ENCODE measurements at places on chromosomes 6 and 20.

DNA sequence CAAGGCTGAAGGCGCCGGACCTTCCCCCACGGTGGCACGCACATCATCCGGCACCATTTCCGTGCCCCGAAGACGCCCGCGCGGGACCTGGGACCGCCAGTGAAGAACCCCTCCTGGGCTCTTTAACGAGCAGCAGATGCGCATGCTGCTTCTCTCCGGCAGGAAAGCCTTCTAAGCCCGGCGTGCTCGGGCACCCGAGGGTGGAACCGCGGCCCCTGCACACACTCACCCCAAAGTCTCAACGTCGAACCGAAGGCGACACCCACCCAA, 240 bp downstream of the FOXQ1 start:
- DNase-seq = no peak

- no peak for DNase-seq
Observed at GRCh38 chr20:51428401-51429143, 113.9 kb downstream of the NFATC2 start.

DNA sequence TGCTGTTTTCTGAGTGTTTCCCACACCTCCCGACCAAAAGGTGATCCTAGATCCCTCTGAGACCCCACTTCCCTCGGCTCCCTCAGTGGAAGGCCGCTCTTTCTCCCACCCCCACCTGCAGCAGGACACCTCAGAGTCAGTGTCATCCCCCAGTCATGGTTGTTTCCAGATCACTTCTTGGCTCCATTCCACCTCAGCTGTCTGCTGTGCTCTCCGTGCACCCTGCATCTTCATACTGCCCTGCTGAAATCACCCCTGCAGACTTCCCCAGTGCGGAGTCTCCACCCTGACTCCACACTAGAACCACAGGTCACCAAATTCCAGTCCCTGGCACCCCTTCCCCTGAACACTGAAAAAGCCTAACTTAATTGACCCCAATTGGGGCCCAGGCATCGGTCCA, 255.1 kb upstream of the CDYL start:
- no peak for DNase-seq

GRCh38 chr6:71012866-71013469, 56.1 kb upstream of the B3GAT2 start:
- peak; percentile 64 for DNase-seq

DNA sequence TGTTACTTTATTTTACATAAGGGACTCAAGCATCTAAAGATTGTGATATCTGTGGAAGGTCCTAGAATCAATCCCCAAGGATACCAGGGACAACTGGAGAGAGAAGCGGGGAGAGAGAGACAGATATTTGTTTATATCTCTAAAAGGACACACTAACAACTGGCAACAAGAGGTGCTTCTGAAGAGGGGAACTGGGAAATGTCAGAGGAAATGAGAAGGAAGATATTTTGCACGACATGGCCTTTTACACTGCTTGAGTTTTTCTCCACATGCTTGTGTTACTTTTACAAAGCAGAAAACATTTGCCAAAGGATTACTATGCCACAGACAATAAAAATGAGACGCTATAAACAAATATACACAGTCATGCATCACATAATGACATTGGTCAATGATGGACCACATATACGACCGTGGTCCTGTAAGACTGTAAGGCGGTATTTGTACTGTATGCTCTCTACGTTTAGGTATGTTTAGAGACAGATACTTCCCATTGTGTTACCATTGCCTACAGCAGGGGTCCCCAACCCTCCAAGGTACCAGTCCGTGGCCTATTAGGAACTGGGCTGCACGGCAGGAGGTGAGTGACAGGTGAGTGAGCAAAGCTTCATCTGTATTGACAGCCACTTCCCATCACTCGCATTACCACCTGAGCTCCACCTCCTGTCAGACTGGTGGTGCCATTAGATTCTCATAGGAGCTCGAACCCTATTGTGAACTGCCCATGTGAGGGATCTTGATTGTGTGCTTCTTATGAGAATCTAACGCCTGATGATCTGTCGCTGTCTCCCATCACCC, 64.6 kb upstream of the PTPN1 start:
- DNase-seq = no peak

DNA sequence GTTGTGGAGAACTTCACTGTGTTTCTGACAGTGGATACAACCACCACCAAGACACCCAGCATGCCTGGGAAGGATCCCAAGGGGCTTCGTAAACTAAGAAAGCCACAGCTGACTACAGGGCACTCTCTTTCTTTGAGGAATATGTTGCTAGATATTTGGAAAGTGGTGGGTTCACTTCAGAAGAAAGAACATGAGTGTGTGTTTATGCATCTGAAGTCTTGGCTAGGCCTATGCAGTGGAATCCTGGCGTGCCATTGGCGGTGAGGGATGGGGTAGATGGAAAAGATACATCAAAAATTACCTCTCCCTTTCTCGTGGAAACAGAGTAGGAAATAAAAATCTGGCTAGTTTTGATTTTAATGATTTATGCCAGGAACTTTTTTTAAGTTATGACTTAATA, 187.7 kb downstream of the PDE7B start:
- no peak for DNase-seq

- DNase-seq = no peak
Observed at GRCh38 chr6:26431258-26432172, 8.8 kb upstream of the BTN3A3 start.

- DNase-seq = no peak
Observed at GRCh38 chr20:20743511-20744169, 31.2 kb upstream of the RALGAPA2 start.

- DNase-seq = no peak
Observed at GRCh38 chr6:34583461-34583860, 27.3 kb upstream of the SPDEF start.

DNA sequence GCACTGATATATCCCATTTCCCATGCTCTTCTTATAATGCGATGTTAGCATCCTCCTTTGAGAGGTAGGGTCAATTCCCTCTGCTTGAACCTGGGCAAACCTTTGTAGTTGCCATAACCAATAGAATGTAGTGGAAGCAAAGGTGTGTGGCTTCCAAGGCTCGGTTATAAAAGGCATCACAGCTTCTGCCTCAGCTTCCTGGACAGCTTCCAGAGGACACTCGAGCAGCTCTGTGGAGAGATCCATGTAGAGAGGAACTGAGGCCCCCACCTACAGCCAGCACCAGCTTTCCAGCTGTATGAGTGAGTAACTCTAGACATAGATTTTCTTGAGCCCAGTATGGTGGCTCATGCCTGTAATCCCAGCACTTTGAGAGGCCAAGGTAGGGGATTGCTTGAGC, 36.7 kb downstream of the FGD2 start:
- DNase-seq = no peak

- DNase-seq = no peak
Observed at GRCh38 chr6:161940519-161940918, 666.7 kb upstream of the AGPAT4 start.

GRCh38 chr6:74277777-74278186, 581.8 kb downstream of the CD109 start:
- no peak for DNase-seq

GRCh38 chr20:19487420-19487819, 270.6 kb upstream of the RIN2 start:
- DNase-seq = no peak

DNA sequence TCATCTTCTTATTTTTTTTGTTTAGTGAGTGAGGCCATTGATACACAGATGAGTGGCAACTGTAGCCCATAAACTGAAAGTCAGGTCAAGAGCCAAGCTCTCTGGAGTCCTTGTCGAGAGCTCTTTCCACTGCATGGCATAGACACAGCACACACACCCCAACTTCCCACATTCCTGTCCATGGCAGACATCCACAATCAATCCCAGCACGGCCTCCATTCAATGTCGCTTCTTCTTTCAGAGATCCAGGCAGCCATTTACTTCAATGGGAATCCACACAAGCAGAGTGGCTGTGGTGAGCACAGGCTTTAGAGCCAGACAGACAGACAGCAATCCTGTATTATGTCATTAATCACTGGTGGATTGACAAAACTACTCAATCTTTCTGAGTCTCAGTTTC, 34.9 kb upstream of the ECI2 start:
- DNase-seq = no peak

DNA sequence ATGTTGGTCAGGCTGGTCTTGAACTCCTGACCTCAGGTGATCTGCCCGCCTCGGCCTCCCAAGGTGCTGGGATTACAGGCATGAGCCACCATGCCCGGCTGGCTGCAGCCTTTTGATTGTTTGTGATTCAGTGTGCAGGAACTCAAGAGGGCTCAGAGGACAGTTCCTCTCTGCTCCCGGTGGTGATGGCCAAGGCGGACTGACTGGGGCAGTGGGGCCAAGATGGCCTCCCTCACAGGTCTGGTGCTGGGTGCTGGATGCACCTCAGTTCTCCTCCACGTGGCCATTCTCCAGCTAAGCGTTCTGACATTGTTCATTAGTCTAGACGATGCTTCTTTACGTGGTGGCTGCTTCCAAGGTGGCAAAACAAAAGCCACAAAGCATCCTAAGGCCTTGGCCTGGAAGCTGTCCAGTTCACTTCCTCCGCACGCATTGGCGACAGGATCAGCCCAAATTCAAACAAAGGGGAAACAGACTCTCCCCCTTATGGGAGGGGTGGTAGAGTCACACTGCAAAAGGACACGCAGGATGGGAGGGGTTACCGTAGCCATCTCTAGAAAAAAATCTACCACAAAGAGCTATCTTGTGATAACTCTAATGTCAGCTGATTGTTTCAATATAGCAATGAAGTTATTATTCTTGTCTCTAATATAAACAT, 146.9 kb downstream of the FOXC1 start:
- DNase-seq = no peak

- DNase-seq = no peak
Observed at GRCh38 chr6:43142101-43142500, 29.0 kb upstream of the SRF start.

- DNase-seq = peak; percentile 47
Observed at GRCh38 chr20:44959638-44960102, 527 bp downstream of the TOMM34 start.

- DNase-seq = no peak
Observed at GRCh38 chr6:54112151-54112650, 958 bp downstream of the MLIP start.

DNA sequence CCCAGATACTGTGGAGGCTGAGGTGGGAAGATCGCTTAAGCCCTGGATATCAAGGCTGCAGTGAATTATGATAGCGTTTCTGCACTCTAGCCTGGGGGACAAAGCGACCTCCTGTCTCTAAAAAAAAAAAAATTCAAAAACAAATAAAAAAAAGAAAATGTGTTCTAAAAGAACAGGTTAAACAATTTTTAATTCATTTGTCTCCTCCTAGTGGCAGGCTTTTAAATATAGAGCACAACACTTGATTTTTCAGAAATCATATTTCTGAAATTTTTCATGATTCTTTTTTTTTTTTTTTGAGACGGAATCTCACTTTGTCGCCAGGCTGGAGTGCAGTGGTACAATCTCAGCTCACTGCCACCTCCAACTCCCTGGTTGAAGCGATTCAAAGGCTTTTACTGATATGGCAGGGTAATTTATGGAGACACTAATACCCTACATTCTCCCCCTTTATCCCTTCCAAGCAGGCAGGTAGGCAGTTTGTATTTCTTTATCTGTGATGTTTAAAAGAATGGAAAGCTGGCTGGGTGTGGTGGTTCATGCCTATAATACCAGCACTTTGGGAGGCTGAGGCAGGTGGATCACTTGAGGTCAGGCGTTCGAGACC, 8.7 kb upstream of the GTF3C6 start:
- DNase-seq = peak; percentile 38

DNA sequence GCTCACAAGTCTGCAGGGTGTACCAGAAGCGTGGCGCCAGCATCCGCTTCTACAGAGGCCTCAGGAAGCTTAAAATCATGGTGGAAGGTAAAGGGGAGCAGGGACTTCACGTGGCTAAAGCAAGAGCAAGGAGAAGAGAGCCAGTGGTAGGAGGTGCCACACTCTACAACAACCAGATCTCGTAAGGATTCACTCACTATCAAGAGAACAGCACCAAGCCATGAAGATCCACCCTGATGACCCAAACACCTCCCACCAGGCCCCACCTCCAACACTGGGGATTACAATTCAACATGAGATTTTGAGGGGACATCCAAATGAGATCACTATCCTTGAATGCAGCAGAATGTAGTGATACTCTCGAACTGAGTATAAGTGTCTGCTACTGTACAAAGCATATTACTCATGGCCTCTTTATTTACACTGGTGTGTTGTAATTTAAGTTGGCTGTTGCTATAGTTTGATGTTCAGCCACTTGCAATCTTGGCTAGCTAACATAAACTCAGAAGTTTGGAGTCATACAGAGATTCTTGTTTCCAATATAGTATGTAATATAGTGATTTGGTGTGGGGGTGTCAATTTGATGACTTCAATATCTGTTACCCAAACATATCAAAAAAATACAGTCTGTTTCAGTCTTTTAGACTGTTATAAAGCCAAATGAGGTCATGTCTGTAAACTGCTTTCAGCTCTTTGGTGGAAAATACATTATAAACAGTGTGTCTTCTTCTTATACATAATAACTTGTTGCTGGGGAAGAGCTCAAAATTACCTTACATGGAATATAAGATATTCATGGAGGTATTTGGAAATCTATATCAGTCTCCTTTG, 39.4 kb upstream of the MYLIP start:
- no peak for DNase-seq

GRCh38 chr6:118451839-118452238, 96.3 kb upstream of the PLN start:
- no peak for DNase-seq

DNA sequence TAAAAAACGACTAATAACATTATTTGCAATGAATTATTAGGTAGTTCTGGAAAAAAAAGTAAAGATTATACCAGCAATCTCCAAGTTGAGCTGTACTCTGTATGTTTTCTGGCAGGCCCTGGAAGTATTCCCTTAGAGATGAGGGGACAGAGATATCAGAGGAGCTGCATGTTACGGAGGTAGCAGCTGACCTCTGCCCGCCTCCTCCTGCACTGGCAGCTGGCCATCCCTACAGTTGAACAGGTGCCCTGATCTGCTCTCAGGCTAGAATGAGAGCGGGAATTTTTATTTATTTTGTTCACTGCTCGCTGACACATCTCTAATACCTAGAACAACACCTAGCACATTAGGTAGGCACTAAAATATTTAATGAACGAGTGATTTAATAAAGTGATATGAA, 23.1 kb downstream of the FBXL4 start:
- no peak for DNase-seq

DNA sequence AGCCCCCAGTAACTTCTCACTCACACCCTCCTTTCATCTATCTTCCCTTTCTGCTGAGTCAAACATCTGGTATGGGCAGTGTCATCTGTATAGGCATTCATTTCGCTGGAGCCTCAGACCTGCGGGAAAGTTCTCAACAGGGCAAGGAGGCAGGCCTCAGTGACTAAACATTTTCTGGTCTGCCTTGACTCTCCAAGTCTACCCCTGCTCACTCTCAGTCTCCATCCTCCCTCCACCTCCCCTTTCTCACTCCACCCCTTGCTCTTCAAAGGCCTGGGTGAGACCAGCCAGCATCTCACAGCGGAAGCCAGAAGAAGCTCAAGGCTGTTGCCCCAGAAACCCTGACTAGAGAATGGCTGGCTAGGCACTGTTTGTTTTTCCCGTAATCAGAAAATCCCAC, 105.0 kb upstream of the BEND6 start:
- peak; percentile 83 for DNase-seq

GRCh38 chr6:168968228-168968627, 285.4 kb downstream of the THBS2 start:
- DNase-seq = peak; percentile 17
